Hypothalamus (tissue), 51 donors: ENCODE measurements at places on chromosomes 4 and X.

DNA sequence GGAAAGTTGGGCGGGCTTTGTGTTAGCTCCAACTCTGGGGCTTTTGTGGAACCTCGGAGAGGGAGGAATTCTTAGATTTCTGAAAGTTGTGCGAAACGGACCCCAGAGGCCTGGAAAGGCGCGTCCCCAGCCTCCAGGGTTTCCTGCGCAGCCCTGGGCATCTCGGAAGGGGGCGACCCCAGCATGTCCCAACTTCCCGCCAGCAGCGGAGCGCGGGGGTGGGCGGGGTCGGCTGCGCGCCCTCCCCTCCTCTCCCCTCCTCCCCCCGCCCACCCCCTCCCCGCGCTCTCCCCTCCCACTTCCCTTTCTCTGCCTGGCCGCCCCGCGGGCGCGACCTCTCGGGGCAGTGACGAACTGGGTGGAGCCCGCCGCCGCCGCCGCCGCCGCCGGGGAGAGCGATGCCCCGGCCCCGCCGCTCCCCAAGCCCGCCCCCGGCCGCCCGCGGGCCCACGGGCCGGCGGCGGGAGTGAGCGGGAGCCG lies 16.8 kb downstream of the PTTG2 start:
- peak; percentile 61 for DNase-seq

DNA sequence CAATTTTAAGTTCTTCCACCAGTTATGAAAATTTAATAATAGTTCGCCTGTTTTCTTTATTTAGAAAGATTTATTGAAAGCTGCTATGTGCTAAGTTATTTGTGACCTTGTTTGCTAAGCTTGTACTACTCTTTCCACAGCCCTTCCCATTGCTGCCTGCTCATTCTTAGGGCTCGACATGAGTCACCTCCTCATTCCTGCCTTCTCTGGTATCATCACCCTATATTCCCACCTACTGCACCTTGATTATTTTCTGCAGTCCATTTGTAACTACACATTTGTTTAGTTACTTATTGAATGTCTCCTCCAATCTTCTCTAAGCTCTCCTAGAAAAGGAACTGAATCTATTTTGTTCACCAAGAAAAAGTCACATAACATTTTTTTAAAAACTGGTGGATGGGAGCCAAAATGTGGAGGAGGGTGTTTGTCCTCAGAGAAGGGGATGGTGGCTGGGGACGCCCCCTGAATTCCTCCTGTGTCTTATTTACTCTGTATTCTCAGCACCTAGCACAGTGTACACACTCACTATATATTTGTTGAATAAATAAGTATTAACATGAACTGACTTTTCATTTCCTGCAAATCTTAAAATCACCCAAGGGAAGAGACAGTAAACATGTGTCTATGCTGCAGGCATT lies 3.7 kb upstream of the RAB9A start:
- DNase-seq, result no peak

DNA sequence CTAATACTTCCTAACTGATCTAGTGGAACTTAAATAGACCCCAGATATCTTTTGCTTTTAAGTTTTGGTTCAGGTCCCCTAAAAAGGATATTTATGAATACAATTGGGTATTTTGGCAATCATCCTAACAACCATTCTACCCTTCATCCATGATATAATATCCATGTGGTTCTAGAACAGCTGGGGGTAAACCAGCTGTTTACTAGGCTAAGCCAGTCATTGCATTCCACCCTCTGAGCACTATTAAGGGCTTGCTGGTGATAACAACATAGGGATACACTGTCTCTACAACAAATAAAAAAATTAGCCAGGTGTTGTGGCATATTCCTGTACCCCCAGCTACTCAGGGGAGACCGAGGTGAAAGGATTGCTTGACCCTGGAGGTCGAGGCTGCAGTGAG lies 54.8 kb upstream of the MAPK10 start:
- DNase-seq, result no peak

GRCh38 chr4:123580981-123581664 lies 184.5 kb downstream of the SPRY1 start:
- no peak for DNase-seq

GRCh38 chr4:32858971-32859370 lies 2138.8 kb downstream of the PCDH7 start:
- DNase-seq, result no peak

DNA sequence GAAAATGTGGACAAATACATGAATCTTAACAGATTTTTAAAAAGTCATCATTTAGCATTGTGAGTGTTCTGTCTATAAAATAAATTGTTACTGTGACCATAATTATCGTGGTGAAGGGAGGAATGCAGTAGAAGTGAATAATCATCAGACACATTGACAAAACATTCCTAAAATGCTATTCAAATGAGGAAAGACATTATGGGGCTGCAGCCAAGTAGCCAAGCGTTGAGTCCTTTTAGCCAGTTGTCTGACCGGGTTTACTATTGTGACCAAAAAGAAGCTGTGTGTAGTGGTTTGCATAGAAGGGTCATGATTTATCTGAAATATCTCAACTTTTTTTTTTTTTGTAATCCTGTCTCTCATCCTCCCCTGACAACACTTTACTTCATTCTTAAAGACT lies 19.5 kb downstream of the WWC2 start:
- DNase-seq, result no peak

DNA sequence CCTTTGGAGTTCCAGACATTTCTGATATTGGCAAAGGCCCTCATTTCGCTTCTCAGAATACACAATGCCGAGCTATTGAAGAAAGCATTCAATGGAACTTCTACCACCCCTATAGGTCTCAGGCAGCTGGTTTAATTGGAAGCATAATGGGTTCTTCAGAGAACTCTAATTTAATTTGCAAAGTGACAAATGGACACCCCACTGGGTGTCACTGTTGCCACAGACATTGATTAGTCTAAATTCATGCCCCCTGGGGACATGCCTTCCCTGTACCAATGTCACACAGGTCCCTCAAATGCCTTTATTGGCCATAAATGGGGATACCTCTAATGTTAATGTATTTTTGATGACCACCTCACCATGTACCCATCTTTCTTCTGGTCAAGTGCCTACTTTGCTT lies 22.9 kb upstream of the TMEM255A start:
- DNase-seq, result no peak

DNA sequence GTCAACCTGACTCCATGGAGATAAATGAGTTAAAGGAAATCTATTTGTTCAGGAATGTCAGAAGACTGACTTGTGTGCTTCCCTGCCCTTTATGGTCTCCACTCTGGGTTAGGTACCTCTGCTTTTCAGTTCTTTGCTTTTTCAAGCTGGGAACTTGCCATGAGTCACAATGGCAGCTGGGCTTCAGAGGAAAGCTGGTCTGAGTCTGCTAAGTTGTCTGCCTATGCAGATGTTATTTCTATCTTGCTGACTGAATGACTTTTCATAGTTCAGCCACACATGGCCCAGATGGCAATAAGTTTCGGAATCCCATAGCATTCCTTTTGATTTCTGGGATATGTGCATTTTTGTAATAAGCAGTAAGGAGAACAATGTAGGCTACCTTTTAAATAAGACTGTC lies 337.9 kb upstream of the FGF13 start:
- no peak for DNase-seq

DNA sequence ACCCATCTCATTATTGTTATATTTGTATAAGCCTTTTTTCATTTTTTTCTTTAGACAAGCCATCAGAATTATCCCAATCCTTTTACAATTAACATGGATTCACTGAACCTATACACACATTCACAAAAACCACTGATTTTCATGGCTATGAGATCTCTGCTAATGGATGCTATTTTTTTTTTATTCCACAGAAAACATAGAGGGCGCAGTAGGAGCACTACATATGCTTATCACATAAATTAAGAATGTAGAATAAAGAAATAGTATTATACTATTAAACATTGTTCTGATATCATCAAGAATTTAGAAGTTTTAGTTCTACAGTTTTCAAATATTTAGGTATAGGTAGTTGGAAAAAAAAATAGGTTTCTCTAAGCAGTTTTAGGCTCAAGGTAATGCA lies 1477.4 kb downstream of the ARAP2 start:
- DNase-seq, result no peak

DNA sequence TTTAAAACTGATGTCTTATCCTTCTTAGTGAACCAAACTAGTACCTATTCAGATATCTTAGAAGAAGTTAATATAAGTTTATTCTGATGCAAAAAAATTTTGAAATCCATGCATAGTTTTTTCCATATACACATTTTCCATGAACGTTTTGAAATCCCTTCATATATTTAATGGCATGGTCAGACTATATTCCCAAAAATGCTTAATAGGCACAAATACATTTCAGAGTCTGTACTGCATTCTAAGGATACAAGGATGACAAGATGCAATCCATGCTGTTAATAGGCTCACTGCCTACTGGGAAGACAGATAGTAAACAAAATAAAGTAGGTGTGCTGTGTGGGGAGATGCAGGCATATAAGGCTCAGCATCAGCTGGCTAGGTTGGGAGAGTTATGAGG lies 33.2 kb downstream of the PROM1 start:
- DNase-seq, result no peak

DNA sequence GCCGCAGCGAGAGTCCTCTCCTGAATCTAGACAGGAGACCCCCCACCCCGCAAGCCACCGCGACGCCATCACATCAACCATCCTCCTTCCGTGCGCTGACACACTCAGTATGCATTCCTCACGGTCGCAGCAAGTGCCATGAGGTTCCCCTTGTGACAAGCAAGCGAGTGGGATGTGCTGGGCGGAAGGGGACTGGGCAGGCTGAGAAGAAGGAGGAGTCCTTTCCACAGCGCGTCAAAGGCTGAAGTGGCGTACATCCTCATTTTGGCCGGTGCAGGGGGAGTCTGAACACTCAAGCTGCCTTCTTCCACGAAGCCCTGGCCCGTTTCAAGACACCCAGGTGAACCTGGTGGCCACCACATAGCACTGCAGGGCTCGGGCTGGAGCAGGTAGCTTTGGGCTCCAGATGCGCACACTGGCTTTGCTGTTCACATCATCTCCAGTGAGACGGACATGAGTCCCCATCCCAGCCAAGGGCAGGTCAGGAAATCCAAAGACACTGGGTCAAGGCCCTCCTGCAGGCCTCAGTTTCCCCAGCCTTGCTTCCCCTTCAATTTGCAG lies 30.4 kb downstream of the CCNQ start:
- no peak for DNase-seq

GRCh38 chr4:97028785-97029184 lies 1114.5 kb downstream of the STPG2 start:
- no peak for DNase-seq

DNA sequence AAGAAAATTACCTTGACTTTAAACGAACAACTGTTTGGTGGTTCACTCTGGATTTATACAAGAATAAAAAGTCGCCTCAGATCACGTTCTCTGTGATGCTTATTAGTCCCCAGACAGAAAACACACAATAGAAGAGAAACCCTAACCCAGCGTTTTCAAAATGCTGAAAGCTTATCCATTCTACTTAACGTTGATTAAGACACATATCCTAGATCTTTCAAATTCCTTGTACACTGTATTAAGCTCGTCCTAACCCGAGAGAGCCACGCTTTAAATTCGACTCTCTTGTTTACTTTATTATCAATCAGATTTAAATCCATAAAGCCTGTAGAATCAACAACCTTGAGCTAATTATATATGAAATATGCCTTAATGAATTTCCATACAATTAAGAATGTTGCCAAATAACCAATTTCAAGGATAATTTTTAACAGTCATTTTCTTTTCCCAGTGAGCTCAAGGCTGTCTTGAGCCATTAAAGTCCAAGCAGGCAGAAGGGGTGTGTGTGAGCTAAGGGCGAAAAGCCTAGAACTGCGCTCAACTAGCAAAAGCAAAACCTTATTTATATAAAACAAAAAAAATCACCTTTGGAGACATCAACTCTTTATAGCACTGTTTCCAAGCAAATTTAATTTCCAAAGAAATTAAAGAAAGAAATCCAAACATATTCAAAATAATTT lies 981 bp upstream of the PITX2 start:
- DNase-seq, result no peak

DNA sequence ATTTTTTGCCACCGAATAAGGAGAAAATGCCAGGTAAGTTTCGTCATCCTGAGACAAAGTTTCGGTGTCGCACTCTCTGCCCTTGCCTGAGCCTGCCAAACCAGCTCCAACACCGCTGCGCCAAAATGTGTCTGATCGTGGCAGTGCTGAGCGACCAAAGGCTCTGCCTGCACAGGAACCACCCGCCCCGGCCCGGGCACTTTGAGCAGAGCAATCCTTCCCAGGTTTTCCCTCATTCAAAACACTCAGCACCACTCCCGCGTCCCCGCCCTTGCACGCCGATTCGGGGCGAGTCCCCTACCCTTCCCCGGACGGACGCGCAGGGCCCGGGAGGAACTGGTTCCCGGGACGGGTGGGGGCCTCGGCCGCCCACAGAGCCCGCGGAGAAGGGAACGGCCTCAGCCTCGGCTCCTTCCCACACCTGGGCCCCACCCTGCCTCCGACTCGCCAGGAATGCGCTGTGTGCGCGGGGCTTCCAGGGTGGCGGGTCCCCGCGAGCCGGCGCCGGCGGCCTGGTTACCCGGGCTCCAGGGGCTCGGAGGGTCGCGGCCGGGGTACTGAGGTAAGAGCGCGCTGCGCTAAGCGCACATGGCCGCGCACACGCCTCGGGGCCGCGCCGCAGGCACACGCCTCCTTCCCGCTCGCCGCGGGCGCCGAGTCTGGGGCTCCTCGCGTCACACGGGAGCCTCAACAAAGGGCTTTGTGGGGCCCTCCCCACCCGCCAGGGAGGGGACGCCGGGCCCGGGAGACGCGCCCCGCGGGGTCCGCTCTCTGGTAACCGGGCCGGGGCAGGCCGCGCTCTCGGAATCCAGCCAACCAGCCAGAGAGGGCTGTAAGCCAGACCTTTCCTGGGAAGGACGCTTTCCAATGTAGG lies at the start of gene C4orf36:
C4orf36 (minus strand) TSS at position 661 of the 874 bp plus-strand sequence. CDS start 902 bp downstream, outside the sequence.
- peak; percentile 57 for DNase-seq

DNA sequence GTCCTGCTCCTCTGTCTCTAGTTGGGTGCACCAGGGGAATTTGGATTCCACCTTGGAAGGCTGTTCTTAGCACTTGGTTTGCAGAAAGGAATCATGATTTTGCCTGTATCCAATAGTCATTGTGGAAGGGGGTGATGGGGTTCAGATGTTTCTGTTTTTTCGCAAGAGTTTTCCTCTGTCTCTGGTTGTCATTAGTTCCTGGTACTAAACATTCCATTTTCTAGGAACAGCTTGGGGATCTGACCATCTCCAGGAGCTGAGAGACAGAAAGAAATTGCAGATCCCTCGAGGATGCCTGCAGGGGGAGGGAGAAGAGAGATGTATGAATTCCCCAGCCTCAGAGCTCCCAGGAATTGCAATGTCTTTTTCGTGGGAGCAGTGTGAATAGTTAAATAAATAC lies 70.9 kb downstream of the CYTL1 start:
- no peak for DNase-seq

- DNase-seq, result no peak
These were observed 67.8 kb downstream of the SPCS3 start for GRCh38 chr4:176387571-176387970.

DNA sequence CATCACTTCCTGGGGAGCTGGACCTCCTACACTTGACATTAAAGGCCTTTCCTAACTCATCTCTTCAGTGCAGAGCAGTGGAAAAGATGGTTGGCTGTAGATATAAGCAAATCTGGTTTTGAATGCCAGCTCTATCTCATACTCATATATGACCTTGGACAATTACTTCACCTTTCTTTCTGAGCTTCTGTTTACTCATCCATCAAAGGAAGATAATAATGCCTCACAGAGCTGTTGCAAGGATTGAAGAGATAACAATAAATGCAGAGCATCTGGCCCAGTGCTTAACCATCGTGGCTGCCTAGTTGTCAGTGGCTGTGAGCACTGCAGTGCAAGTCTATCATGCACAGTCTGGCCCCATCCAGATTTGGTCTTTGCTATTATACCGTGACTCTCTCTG lies 148.1 kb upstream of the EOLA2 start:
- DNase-seq, result no peak

GRCh38 chr4:152535360-152535902 lies 461 bp downstream of the FBXW7 start:
- DNase-seq, result peak; percentile 68

- no peak for DNase-seq
These were observed 1.5 kb upstream of the NWD2 start for GRCh38 chr4:37243051-37243450.
